ENCODE measurements at places on chromosomes 2 and 18.
A peak's percentile ranks its signal among the peaks of the same experiment; 100 is the strongest.

DNA sequence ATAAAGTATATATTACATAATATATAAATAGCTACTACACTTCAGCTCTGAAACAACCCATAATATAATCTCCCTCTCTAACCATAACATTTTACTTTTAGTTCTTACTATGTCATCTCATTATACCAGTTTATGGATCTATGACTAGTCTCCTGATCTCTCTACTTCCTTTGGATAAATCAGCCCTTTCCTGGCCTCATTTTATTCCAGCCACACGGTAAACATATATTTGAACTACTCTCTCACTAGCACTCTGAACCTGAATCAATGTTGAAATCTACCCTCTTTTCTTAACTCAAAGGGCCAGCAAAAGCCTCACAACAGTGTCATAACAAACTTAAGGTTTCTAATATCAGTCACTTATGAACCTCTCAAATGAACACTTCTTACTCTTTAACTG is 62.6 kb downstream of the BAZ2B start:
- DNase-seq: no peak

DNA sequence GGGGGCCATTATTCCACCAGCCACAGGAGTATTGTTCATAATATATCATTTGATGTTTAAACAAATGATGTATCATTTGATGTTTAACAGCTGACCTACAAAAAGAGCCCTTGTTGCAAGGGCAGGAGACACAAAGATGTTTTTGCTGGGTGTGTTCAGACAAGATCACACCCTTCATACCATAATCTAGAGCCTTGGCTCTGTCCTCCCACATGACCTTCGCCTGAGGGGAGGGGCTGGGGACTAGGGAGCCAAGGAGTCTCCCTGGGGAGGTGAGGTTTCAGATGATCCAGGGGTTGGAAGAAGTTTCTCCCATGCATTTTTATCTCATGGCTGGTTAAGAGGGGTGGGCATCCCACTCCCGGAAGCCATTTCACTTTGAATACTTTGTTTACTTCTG is 33.5 kb downstream of the CDC42EP3 start:
- DNase-seq: no peak

- DNase-seq: no peak
These were observed 72.6 kb upstream of the SMAD7 start for GRCh38 chr18:49023271-49023937.

DNA sequence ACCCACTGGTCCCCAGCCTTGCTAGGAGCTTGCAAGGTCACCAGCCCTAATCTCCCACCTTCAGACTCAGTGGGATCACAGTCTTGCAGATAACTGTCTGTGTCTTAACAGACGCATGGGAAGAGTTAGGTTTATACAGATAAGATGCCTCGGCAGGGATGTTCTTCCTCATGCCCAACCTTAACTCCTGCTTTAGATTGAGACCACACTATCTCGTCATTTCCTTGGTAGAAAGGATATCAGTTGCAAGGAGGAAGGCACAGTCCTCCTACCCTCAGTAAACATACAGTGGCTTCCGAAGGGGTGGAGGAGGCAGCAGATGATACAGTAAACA is 7.2 kb downstream of the NT5DC4 start:
- DNase-seq: no peak

GRCh38 chr2:27993402-27993787 is 102.9 kb downstream of the BABAM2 start:
- DNase-seq: no peak

GRCh38 chr2:99101697-99102096 is 39.8 kb upstream of the C2orf15 start:
- DNase-seq: no peak

DNA sequence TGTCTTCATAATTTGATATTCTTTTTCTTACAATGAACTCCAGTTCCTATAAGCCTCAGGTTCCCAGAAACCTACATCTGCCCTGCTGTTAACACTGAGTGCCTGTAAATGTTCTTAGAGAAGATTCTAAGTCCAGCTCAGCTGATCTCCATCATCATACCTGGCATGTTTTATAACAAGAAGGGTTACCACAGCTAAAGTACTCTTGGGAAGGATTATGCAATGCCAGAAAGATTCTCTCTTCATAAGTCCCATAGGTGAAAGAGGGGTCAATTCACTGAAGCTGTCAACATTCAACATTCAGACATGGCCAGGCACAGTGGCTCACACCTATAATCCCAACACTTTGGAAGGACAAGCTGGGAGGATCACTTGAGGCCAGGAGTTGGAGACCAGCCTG is 31.3 kb upstream of the PTPN4 start:
- no peak for DNase-seq

DNA sequence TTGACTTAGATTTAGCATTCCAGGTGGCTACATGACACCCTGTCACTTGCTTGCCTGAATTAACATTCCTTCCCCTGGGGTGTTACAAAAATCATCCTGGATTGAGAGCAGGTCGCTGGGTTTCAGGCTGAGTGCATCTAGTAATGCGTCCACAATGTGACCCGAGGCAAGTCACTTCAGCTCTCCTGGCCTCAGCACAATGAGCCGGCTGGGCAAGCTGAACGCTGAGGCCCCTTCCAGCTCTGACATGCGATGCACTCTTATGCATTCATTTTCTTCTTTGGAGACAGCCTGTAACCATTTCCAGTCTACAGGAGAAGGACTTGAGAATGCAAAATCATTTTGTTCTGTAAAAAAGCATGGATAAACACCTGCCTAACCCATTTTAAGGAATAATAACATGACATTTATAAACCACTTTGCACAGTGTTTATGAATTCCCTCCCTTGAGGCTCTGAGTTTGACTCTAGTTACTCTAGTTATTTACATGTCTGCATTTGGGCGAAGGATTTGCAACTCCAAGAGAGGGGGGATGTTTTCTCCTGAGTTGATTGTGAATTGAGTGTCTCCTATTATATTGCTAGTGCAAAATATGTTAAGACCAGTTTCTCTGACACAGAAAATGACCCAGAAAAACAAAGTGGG is 63.0 kb upstream of the CPO start:
- no peak for DNase-seq

DNA sequence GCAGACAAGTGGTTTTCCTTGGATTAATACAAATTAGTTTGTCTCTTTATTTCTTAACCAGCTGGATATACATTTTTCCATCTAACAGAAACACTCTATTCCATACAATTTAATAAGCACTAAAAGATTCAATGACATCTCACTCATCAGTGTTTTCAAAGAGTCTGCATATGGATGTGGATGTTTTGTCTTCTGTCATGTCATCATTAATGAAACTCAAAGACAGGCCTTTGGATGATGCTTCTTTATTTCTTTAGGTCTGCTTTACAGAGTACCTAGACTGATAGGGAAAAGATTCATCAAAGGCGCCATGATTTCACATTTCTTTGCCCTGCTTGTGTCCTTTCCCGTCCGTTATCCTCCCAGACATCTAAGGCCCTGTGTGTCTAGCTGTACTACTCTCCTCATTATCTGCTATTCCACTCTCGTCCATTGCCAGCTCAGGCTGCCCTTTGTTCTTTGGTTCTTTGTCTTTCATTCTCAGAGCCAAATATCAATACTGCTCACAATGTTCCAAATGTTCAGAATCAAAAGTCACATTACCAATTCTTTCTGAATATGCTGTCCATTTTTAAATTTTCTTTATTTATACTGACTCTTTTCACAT is 232.3 kb upstream of the CHAC2 start:
- no peak for DNase-seq

GRCh38 chr2:187395276-187396015 is 52.6 kb downstream of the CALCRL start:
- DNase-seq: no peak

GRCh38 chr18:4077721-4078120 is 377.4 kb downstream of the DLGAP1 start:
- DNase-seq: no peak

DNA sequence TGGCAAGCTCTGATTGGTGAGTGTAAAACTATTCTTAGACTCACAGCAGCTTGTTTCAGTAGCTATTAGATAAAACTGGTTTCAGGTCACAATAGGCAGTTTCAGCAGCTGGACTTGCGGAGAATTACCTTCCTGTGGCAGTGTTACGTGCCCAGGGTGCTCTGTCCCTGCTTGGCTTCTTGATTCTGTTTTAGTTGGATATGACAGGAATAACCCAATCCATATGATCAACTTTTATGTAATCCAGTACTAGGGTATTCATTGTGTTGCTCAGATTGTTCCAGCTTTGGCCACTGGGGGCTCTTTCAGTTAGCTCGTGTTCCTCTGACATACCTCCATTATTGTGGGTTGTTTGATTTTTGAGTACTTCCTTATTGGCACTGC is 43.1 kb downstream of the INPP4A start:
- DNase-seq: peak; percentile 58

GRCh38 chr2:191740759-191741158 is 62.8 kb downstream of the NABP1 start:
- no peak for DNase-seq

- DNase-seq: no peak
These were observed 97.4 kb downstream of the DDX1 start for GRCh38 chr2:15688924-15689568.

DNA sequence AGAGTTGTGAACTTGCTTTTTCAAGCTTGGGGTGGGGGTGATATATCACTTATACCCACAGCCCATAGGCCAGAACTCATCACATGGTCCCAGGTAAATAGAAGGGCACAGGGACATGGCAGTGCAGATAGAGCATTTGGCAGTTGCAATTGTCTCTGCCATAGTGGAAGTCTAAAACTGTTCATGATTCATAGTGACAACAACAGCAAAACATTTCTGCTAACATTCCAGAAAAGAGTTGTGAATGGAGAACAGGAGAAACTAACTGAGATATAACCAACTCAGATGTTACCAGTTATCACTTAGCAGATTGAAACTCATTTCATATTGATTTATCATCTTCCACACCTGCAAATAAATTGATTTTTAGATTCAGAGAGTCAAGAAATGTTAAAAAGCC is 278.6 kb upstream of the KYNU start:
- no peak for DNase-seq

DNA sequence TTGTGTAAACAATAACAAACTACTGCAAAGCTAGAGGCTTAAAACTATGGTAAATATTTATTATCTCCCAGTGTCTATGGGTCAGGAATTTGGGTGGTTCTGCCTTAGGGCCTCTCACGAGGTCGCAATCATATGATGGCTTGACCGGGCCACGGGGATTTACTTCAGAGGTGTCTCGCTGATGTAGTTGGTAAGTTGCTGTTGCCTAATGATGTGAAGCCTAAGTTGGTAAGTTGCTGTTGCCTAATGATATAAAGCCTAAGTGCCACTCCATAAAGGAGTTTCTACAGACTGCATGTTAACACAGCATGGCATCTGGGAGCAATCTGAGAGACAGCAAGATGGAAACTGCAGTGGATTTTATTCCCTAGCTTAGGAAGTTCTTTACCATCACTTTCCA is 35.8 kb downstream of the FMNL2 start:
- DNase-seq: no peak

GRCh38 chr2:45567288-45567963 is 43.6 kb downstream of the SRBD1 start:
- no peak for DNase-seq

DNA sequence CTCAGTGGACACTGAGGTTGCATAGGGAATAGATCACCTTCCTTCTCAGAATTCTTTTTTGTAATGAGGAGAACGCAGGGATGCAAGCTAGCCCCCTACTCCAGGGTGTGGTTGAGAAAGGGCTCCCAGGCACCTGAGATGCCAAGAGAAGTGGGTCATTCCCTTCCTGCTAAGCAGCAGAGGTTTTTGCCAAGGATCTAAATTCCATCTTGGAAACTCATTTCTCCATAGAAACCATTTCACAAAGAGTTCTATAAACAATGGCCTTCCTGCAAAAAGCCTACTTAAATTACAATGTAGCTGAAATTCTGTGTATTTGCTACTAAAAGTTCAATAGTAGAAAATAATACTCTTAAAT is 3.7 kb upstream of the PPP3R1 start:
- DNase-seq: no peak

GRCh38 chr2:30641765-30642345 is 165.4 kb downstream of the CAPN13 start:
- DNase-seq: no peak

DNA sequence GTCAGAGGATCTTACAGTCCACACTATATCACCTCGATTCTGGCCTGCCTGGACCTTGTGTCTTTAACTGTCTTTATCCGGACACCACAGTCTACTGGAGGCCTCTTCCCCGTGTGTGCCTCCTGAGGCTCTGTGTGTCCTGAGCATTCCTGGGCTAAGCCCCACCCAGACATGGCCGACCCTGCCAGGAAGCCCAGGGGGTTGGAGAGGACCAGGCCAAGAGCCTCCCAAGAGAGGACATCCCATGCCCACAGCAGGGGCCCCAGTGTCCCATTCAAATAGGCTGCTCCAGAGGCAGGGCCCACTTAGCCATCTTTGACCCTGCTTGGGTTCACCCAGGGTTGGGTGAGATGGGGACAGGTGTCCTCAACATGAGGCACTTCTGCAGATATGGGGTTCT is 84.7 kb upstream of the OTOS start:
- DNase-seq: no peak

DNA sequence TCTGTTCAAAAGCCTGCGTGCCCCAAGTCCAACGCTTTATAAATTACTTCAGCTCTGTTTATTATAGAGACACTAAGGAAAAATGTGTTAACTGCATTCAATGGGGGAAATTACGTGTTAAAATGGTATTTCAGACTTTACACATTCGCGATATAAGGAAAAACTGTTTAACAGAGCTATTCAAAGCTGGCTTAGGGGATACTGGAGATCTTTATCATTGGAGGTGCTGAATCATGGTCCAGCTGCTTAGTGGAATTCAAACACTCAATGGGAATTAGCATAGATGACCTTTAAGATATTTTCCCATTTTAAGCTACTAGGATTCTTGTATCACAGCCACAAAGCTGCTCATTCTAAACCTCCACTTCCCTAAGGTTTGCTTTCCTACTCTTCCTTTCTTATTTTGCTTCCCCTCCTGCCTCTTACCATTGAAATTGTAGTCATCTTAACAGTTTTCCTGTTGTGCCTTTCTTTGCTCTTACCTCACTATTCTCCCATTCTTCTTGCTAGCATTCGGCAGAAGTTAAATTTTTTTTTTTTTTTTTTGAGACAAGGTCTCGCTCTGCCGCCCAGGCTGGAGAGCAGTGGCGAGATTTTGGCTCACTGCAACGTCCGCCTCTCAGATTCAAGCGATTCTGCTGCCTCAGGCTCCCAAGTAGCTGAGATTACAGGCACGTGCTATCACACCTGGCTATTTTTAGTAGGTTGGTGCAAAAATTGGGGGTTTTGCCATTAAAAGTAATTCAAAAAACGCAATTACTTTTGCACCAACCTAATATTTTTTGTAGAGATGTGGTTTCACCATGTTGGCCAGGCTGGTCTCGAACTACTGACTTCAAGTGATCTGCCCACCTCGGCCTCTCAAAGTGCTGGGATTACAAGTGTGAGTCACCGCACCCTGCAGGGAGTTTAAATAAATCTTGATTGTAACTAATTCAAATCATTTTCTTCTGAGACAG is 6.5 kb downstream of the SULT6B1 start:
- no peak for DNase-seq

GRCh38 chr2:172806493-172806892 is 70.8 kb downstream of the RAPGEF4 start:
- DNase-seq: peak; percentile 30

GRCh38 chr2:115070002-115070401 is 627.6 kb downstream of the DPP10 start:
- no peak for DNase-seq

GRCh38 chr18:47050468-47050867 is 15.0 kb upstream of the ELOA2 start:
- peak; percentile 44 for DNase-seq
